ENCODE measurements at places on chromosomes 2 and 18.

- no peak for DNase-seq
Measured at GRCh38 chr2:33478968-33479731, 2.7 kb downstream of the RASGRP3 start.

- DNase-seq: no peak
Measured at GRCh38 chr2:216774620-216775019, 79.3 kb upstream of the IGFBP5 start.

DNA sequence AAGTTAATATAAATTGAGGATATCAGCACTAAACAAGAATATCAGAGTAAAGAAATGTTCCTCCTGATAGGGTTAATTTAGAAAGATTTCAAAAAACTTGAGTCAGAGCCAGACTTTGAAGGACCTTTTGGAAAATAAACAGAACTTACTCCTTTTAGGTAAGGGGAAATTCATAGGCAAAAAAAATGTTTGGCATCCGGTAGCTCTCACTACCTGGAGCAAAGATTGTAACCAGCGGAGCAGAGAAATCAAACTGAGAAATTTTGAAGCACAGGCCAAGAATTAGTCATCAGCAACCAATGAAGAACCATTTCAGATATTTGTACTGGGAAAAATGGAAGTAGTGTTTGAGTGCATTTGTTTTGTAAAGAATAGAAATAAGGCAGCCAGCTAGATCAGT, 113.0 kb downstream of the ICA1L start:
- DNase-seq: no peak

GRCh38 chr2:162211732-162212131, 31.5 kb downstream of the FAP start:
- no peak for DNase-seq

DNA sequence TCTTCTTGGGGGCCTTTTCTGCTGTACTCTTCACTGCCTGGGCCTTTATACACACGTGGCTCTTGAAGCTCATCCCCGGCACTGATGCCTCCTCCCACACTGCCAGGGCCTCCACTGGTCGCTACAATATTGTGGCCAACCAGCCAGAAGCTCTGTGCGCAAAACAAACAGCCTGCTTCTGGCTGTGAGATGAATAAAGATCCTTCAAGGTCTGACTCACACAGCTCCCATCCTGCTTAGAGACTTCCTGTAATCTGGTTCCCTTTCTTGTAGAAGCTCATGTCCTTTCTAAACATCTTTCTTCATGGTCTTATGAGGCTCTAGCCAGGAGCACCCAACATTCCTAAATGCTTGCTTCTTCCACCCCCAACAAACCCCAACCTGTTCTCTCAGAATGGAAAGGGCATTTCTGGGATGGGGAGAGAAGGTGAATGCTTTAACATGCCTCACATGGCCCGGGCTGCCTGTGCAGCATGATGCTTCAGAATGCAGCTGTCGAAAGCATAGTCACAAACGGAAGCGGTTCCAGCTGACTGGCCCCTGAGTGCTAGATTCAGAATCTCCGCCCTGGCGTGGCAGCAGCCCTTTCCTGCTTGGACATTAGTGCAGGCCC, 24.6 kb downstream of the NRP2 start:
- no peak for DNase-seq

- no peak for DNase-seq
Measured at GRCh38 chr2:104164721-104165252, 689.1 kb upstream of the POU3F3 start.

- DNase-seq: no peak
Measured at GRCh38 chr2:122423934-122424333, 668.5 kb downstream of the TSN start.

- DNase-seq: no peak
Measured at GRCh38 chr2:188693111-188693510, 281.1 kb upstream of the COL3A1 start.

DNA sequence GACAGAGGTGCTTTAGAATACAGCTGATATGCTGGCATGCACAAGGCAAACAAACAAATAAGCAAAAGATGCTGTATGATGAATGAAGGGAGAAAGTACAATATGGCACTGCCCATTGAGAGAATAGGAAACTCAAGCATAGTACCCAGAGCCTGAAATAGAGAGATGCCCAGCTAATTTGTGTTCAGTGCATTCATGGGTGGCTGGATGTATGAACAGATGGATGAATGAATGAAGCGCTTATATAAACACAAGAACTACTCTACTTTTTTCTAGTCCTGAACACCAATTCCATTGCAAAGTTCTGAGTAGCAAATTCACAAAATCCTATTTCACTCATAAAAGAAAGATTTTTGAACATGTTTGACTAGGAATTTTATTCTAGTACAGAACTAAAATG, 756.3 kb downstream of the SATB2 start:
- DNase-seq: no peak

DNA sequence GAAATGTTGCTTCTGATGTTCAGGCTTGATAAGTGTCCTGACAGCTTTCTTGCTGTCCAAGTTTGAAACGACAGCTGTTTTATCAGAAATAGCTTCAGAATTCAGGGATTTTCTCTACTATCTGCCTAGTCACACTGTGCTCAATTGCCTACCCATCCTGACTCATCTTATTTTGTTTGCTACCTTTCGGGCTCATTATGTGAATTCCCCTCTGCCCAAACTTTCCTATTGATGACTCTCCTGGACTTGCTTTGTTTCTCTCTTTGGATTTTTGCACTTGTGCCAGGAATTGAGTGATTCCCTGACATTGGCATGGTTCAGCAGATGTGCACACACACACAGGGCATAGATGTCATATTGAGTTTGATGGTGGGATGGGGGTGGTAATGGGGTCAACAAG, 1052.6 kb upstream of the PIK3C3 start:
- no peak for DNase-seq

DNA sequence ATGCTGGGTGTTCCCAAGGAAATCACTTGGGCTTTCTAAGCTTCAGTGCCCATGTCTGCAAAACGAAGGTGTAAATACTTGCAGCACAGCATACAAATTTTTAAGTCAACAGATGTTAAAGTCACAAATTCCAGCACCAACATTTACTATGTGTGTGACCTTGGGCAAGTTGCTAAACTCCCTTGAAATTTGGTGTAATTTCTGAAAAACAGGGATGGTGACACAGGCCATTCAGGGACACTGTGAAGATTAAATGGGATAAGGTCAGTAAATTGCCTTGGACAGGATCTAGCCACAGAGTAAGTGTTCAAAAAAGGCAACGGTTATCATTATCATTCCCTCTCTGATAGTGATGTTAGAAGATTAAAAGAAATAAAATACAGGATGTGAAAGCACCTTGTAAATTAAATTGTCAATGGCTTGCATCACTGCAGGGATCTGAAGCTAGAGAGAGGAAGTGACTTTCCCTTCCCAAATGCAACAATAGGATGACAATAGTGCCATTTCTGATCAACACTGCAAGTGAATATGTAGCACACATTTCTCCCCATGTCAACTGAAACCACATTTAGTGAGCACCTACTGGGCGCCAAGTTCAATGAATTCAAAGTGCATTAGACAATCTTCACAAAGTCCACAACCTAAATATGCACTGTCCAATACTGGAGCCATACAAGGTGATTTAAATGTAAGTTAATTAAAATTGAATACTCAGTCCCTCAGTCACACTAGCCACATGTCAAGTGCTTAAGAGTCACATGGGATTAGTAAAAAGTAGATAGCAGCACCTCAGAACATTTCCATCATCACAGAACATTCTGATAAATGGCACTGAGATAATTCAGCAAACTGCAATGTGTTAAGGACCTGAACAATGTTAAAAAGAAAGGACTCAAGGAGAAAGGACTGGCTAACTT, 81.2 kb downstream of the STK39 start:
- DNase-seq: no peak

Measured in stimulated activated CD8-positive, alpha-beta memory T cell treated with anti-CD3 and anti-CD28 coated beads, Interleukin-7, amount 100 ng/mL, for 1 hour (primary cell).